ENCODE measurements at places on chromosomes 1 and 21. TPM values are rescaled to one million over a fixed set of nuclear protein-coding genes. Genes with fewer than 3 reads are reported as not detected.

Gene FMO4
- total RNA-seq: 1.8 TPM

Gene PROK1
- not detected for total RNA-seq

Gene RAB13
- total RNA-seq: 98.2 TPM

Gene SELENON
- total RNA-seq: 53.9 TPM

Gene LCE2A
- not detected for total RNA-seq

Gene BTBD19
- total RNA-seq: 27.3 TPM

Gene TCHH
- not detected for total RNA-seq

Gene MAP3K7CL
- 6.0 TPM for total RNA-seq

Gene BCAN
- not detected for total RNA-seq

Data from mammary epithelial cell (primary cell).